ENCODE measurements at places on chromosomes 4 and X.

DNA sequence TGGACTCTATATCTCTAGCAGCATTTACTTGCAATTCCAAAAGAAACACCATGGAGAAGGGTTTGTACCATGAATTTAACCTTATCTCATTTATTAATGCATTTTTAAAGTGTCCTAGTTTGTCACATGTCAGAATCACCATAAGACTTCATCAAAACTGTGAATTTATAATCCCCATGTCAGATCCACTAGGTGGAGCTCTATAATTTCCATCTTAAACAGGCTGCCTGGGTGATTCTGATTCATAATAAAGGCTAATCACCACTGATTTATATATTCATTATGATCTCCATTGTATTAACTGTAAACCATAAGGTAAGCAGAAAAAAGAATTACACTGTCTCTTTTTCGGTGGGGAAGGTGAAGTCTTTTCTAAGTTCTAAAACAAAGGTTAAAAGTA lies 4.0 kb downstream of the TCEAL2 start:
- DNase-seq, result peak; percentile 17

DNA sequence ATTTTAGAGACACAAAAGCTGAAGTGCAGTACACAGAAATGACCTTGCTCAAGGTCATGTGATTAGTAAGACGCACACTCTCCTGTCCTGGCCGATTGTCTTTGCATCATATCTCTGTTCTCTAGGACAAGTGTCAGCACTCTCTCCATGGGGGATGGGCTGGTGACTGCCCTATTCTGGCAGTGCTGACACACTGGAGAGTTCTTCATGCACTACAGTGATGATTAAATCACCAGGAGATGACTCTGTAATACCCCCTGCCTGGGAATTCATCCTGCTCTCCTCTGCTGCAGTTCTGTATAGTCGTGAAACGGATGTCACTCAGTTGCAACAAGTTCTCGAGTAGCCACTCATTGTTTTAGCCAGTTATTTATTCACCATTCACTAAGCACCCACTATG lies 5.3 kb upstream of the SHISA3 start:
- peak; percentile 39 for DNase-seq

DNA sequence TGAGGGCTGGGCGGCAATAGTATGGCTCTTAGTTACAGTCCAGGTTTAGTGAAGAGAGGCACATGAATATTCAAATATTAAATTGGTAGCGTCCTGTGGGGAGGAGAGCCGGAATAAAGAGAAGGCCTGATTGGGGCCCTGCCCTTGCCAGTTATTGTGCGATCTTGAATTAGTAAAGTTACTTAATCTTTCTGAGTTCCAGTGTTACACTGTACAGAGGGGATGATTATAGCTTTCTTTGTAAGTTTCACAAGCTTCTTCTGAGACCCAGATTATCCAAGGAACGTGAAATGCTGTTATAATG lies 1.2 kb downstream of the METAP1 start:
- no peak for DNase-seq

DNA sequence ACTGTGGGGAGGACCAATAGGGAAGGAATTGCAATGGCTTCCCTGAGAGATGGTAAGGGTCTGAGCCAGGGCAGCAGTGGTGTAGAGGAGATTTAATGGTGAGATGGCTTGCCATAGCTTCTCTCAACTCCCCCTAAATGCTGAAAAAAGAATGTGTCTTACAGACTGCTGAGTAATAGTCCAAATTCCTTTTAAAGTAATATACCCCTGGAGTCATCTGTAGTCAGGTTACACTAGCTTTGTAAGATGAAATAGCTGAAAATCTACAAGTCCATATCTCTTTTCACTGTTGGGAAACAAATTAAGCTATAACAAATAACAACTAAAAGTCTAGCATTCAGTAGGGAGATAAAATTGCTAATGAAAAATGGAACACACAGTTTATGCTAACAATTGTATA lies 33.5 kb downstream of the MAPK10 start:
- DNase-seq, result no peak

DNA sequence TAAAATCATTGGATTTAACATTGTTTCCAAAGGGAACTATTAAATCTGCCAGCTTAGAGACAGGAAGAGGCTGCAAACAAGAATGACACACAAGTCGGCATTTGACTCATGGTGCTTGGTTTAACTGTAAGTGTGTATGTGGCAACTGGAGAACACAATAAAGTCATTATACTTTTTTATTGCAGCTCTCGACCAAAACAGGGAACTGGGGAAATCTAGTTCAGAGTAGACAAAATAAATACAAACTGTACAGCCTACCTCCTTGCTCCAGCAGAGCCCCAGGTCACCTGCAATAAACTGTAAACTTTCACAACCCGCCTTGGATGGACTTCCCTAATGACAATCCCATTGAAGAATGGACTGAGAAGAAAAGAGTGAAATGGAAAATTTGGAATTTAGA lies 24.0 kb downstream of the NPY5R start:
- DNase-seq, result no peak

DNA sequence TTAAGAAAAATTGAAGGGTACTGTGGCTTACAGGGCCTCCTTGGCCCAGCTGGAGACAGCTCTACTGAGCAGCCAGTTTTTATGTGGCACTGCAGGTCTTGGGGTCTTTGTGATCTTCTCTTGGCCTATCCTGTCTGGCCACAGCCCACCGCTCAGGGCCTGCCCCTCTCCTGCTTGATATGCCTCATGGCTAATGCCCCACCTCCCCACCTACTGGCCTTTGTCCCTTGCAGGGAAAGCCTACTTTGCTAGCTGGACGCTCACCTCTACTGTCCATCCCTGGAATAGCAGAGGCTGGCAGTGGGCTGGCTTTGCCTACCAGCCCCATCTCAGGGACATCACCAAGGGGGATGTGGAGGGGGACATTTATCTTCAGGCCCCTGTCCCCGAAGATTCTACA lies 134.1 kb downstream of the PJA1 start:
- DNase-seq, result peak; percentile 18

DNA sequence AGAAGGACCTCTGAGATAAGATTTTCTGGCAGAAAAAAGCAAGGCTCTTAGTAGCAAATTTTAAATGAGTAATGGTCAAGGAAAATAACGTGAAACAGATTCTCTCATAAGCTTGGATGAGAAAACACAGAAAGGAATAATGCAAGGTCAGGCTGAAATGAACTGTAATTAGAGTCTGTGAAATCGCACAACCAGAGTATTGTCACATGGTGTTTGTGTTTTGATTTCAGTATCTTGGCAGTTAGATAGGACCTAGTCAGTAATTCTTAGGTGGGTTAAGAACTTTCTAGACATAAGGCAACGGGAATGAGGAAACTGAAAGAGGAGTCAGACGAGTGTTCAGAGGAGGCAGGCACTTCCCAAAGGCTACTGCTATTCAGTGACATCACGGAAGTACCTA lies 34.6 kb downstream of the LIMCH1 start:
- peak; percentile 22 for DNase-seq

DNA sequence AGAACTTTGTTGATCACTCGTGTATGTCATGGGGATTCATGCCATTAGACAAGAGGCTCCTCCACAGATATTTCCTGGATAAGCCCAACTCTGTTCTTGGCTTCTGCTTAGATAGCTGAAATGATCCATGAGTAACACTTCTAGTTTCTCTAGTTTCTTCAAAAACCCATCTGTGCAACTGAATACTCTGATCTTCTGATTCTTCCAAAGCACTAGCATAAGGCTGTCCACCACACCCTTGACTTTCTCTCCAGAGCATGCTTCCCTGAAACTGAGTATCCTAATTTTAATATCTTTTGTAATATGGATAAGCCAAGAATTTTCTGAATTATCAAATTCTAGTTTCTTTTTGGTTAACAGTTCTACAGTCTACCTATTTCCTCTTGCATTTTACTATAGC lies 118.6 kb upstream of the TAPT1 start:
- no peak for DNase-seq

DNA sequence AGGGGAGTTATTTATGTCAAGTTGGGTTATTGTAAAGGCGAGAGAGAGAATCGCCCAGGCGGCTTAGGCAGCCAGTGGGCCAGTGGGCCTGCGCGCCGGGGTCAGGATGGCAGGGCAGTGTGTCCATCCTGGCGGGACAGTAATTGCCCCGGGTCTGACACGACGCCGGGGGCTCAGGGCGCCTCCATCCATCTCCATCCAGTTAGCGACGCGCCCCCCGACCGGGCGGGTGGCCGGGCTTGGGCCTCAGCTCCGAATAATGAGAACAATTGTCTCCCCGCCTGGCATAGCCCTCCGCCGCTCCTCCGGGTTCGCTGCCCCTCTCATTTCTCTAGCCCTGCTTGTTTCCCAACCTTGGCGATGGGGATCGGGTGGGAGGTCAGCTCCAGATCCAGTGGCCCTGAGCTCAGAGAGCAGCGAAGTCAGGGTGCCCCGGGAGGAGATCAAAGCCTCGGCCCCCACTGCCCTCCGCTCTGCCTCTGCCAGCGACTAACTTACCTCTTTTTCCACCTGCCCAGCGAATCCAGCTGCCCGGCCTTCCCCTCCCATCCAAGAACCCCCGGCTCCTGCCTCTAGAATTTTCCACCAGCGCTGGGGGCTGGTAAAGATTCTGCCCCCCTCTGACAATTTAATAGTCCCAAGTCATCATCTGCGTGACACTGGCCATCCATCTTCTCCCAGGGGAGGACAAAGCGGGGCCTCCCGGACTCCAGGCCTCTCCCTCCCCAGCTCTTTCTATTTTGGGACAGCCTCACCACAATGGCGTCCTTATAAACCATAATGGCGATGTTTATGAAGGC lies 56.9 kb upstream of the TMEM33 start:
- no peak for DNase-seq

DNA sequence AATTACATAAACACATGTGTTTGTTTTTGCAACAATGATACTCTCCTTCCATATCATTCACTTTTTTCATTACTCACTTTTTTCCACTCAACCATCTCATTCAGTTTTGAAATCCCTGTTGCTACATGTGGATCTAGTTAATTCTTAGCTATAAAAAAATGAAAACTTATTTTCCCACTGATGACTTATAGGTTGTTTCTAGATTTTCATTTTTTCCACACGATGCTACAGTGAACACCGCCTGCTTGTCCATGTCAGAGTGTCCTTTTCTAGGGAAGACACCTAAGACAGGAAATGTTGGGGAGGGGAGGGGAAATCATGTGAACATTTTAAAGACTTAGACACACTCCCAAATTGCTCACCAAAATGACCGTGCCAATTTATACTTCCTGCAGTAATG lies 70.2 kb downstream of the SUPT20HL2 start:
- DNase-seq, result no peak

- no peak for DNase-seq
These were observed 23.2 kb downstream of the NKX1-1 start for GRCh38 chr4:1382776-1383727.

DNA sequence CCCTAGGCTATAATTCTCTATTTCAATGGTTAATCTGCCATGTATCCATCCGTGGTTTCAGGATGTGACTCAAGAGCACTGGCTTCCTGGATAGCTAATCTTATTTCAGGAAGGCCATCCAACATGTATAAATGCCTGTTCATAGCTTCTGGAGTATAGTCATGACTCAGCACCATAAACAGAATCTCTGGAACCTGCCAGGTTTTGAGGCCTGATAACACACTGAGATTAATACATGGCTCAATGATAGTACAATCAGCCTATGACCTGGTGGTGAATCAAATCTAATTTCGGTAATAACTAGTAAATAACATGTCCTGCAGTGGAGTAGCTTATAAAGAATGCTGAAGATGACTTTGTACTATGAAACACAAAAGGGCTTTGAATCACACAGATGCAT lies 5.7 kb upstream of the IL13RA2 start:
- peak; percentile 92 for DNase-seq

DNA sequence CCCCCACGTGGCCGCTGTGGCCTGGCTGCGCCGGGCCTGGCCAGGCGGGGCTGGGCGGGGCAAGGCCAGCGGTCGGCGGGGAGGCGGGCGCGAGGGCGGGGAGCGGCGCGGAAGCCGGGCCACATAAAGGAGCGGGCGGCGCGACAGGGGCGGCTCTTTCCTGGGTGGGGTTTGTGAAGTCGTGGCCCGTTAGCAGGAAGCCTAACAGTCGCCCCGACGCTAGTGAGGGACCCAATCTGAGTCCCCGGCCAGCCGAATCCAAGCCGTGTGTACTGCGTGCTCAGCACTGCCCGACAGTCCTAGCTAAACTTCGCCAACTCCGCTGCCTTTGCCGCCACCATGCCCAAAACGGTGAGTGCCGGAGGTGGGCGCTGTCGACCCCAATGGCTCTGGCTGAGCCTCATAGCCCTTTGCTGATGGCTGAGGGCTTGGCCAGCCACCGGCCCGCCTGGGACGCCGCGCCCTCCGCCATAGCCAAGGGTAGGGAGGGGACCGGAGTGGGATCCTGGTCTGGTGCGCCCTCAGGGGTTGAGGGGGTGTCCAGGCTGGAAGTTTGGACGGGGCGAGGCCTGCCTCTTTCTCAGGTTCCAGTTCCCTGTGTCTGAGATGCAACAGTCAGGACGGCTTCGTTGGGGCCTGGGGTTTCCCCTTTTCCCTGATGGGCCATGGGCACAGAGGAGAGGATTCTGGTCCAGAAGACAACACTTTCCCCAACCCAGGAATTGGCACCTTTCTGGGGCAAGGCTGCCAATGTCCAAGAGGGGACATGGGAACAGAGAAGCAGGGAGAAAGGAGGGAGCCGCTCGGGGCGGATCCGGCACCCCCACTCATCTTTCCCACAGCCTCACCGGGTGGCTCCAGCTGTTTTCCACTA lies at the start of gene MSN:
Gene MSN, plus strand, starts transcription at position 152 of the 874 bp plus-strand sequence. Its CDS starts 188 bp downstream, at position 340.
- peak; percentile 78 for DNase-seq

- DNase-seq, result no peak
These were observed 33.8 kb upstream of the UGT2A3 start for GRCh38 chr4:68985442-68985841.

GRCh38 chr4:115780835-115781234 lies 667.4 kb upstream of the NDST4 start:
- no peak for DNase-seq

DNA sequence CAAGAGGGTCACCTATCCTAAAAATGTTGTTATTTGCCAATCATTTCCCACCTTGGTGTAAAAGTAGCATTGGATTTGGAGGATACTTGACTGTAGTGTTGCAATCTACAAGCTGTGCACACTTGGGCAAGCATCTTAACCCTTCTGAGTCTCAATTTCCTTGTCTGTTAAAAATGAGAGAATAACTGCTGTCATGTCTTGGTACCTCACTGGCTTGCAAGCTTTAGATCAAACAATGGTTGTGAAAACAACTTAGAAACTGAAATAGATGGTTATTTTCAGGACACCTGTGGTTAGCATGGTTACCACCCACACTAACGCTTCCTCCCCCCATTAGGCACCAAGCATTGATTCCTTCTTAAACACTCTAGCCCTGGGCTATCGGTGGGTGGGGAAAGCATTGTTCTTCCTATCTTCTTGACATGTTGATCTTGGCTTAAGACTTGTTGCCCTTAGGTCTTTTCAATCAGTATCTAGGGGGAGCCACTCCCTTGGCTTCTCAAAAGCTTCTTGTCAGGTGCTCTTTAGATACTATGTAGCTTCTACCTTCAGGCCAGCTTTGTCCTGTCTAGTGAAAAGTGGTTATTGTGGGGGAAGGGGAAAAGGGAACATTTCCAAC lies 10.6 kb upstream of the AMOT start:
- peak; percentile 13 for DNase-seq

All from M059J (cell line).